Activated B cell treated with CpG ODN at 0.5 μM for 24 hours (primary cell): ENCODE measurements at places on chromosomes 6 and 20. TPM values are rescaled to one million over a fixed set of nuclear protein-coding genes. Genes with fewer than 3 reads are reported as not detected.

GRCh38 chr6:4125933-4126864, 9.2 kb downstream of the ECI2 start:
- H3K4me1 ChIP-seq, result no peaks in the 10 kb centered on the region
- no peaks in the 10 kb centered on the region for H3K27me3 ChIP-seq
- no peak overlapping the region for H3K27ac ChIP-seq
- no peak overlapping the region for H3K4me3 ChIP-seq
- no peak for DNase-seq

The RAET1E gene
- not detected in 2 replicates for total RNA-seq

- H3K4me1 ChIP-seq, result peaks cover 10% of the 10 kb centered on the region
- no peak overlapping the region for H3K4me3 ChIP-seq
- no peaks in the 10 kb centered on the region for H3K36me3 ChIP-seq
- no peaks in the 10 kb centered on the region for H3K27me3 ChIP-seq
These were observed 59.4 kb downstream of the CD164 start for GRCh38 chr6:109322825-109323224.

DNA sequence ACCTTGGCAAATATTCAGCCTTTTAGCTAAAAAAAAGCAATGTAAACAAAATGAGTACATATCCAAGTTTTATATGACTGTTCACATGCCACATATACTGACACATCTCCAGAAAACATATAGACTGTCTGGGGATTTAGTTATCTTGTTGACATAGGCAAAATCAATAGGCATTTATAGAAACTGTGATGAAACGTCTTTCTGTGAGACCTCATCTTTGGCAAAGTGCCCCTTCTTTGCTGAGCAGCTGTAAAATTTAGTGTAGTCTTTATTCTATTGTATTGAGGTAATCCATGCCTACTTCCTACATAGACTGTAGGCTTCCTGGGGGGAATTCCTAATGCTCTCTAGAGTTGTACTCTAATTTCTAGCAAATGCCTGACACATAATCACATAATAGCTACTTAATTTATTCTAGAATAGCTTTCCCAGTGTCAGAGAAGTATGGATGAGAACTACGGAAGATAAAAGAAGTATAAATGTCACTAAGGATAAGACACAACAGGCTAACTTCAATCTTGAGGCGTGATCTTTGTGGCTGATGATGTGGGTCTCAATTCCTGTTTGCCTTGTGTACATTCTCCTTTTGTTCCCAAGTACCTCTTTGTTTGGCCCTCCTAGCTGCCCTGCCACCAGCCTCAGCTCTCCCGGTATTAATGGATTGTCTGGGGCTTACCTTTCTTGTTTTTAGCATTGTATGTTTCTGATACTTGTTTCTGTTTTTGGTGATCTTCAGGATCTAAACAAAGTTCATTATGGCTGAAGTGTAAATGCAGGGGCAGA, 30.6 kb downstream of the PTCHD4 start:
- no peak overlapping the region for H3K27ac ChIP-seq
- no peaks in the 10 kb centered on the region for H3K36me3 ChIP-seq
- no peaks in the 10 kb centered on the region for H3K27me3 ChIP-seq
- no peak for DNase-seq

DNA sequence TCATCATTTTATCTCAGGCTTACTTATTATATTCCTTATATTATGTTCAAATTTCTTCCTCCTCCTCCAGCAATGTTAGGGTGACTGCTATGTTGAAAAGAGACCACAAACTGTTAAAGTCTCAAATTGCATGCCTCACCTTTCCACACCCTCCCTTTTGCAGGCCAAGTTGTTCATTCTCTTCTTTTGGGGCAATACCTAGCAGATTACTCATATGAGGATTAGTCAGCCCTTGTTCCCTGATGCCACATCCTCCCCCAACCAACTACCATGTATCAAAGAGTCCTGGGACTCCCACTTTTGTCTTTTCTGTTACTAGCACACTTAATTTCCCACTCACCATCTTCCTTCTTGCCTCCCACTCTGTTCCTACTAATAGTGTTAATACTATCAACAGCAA, 434.7 kb downstream of the BCKDHB start:
- H3K36me3 ChIP-seq, result no peaks in the 10 kb centered on the region
- no peaks in the 10 kb centered on the region for H3K4me1 ChIP-seq
- H3K27me3 ChIP-seq, result peaks cover 2% of the 10 kb centered on the region
- no peak overlapping the region for H3K27ac ChIP-seq

GRCh38 chr6:33758815-33759216, 12.1 kb upstream of the IP6K3 start:
- H3K27me3 ChIP-seq, result peaks cover 9% of the 10 kb centered on the region
- peaks cover 7% of the 10 kb centered on the region for H3K4me1 ChIP-seq
- no peak overlapping the region for H3K27ac ChIP-seq
- DNase-seq, result no peak
- no peaks in the 10 kb centered on the region for H3K36me3 ChIP-seq

DNA sequence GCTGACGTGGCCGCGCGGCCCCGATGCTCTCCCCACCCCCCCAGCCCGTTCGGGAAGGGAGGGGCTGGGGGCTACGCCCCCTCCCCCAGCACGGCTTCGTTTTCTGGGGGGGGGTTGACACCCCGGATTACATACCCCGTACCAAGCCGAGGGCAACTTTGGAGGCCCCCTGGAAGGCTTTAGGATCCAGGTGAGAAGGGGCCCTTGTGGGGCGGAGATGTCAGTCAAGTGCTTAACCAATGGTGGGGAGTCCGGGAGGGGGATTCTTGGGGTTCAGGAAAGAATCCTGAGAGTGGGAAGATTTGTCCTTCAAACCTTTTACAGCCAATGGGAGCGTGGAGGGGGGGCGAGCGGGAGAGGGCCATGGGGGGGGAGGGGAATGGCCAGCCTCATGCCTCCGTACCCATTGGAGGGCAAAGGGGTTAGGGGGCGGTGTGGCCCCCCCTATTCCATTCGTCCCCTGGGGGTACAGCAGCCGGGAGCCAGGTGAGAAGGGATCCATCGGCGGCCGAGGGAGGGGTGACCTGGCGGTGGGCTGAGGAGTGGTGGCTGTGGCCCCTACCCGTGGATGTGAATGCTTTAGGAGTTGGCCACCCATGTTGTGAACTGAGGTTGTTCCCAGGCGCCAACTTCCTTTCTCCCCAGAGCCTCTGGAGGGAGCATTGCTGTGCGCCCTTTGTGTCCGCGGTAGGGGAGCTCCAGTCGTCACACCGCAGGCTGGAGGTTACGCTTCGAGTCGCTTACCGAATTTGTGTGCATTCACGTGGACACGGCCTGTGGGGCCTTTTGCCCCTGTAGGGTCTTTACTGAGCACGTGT, 682 bp downstream of the BRD2 start:
- H3K4me1 ChIP-seq, result peaks cover 33% of the 10 kb centered on the region
- H3K27me3 ChIP-seq, result no peaks in the 10 kb centered on the region
- H3K36me3 ChIP-seq, result peaks cover 47% of the 10 kb centered on the region
- peak overlapping the region; percentile 99 for H3K27ac ChIP-seq
- peak overlapping the region; percentile 91 for H3K4me3 ChIP-seq

The GPANK1 gene
- total RNA-seq, result 23.0 and 24.2 TPM in 2 replicates

- peaks cover 3% of the 10 kb centered on the region for H3K27me3 ChIP-seq
- no peaks in the 10 kb centered on the region for H3K36me3 ChIP-seq
- peak overlapping the region; percentile 4 for H3K27ac ChIP-seq
- DNase-seq, result no peak
These were observed 8.1 kb upstream of the ATXN1 start for GRCh38 chr6:16769131-16769985.

DNA sequence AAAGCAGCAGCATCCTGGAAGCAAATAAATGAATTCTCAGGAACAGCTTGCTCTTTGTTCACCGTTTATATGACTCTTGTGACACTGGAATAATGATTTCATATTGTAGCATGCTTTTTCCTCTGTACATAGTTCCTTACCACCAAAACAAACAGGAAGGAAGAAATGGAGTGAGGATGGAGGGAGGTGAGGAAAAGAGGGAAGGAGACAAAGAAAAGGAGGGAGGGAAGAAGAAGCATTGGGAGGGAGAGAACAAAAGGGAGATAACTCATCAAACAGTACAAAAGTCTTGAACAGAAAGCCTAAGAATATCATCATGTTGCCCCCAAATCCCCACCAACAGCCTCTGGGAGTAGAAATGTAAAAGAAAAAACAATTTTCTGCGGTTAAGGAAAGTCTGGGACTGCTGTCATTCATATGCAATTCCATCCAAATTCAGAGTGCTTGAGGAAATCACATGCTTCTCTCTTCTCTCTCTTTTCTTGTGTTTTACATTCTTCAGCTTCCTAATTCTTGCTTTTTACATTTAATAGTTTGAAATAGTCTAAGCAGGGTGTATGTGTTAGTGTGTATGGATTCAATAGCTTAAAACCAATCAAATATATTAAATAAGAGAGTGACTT, 81.5 kb downstream of the EPHA7 start:
- H3K4me3 ChIP-seq, result no peak overlapping the region
- no peak for DNase-seq
- no peaks in the 10 kb centered on the region for H3K36me3 ChIP-seq
- H3K27me3 ChIP-seq, result no peaks in the 10 kb centered on the region
- no peaks in the 10 kb centered on the region for H3K4me1 ChIP-seq

GRCh38 chr6:73515204-73515655, 5.6 kb downstream of the EEF1A1 start:
- DNase-seq, result no peak
- peak overlapping the region; percentile 80 for H3K27ac ChIP-seq
- H3K27me3 ChIP-seq, result no peaks in the 10 kb centered on the region

- no peaks in the 10 kb centered on the region for H3K4me1 ChIP-seq
- H3K36me3 ChIP-seq, result no peaks in the 10 kb centered on the region
- DNase-seq, result no peak
- H3K4me3 ChIP-seq, result no peak overlapping the region
These were observed 88.1 kb downstream of the DACT2 start for GRCh38 chr6:168231393-168231957.

The MOXD1 gene
- 3.2 and 3.7 TPM in 2 replicates for total RNA-seq

DNA sequence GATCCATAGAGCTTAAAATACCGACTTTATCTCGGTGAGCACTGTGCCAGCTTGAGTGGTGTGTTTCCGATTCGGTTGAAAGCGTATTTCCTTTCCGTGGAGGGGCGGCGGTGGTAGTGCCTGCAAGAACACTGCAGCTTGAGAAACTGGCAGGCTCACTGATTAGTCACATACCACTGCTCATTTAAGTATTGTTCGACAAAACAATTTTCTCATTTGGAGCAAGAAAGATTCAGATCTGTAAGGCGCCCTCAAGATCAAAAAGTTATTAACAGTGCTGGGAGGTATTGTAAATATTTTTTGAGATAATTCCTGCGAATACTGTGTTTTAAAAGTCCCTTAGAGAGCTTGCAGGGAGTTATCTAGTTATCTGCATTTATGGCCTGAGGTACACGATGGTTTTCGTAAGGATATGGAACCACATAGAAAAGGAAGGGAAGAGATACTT, 1.3 kb downstream of the MAPK14 start:
- peak overlapping the region; percentile 92 for H3K27ac ChIP-seq
- peak overlapping the region; percentile 92 for H3K4me3 ChIP-seq
- peak; percentile 23 for DNase-seq
- peaks cover 11% of the 10 kb centered on the region for H3K27me3 ChIP-seq
- peaks cover 7% of the 10 kb centered on the region for H3K36me3 ChIP-seq

- no peak overlapping the region for H3K27ac ChIP-seq
- H3K4me3 ChIP-seq, result peak overlapping the region; percentile 13
- no peaks in the 10 kb centered on the region for H3K36me3 ChIP-seq
- peaks cover 4% of the 10 kb centered on the region for H3K4me1 ChIP-seq
- H3K27me3 ChIP-seq, result peaks cover under 1% of the 10 kb centered on the region
- no peak for DNase-seq
These were observed 268.0 kb downstream of the TFAP2A start for GRCh38 chr6:10146715-10147451.

DNA sequence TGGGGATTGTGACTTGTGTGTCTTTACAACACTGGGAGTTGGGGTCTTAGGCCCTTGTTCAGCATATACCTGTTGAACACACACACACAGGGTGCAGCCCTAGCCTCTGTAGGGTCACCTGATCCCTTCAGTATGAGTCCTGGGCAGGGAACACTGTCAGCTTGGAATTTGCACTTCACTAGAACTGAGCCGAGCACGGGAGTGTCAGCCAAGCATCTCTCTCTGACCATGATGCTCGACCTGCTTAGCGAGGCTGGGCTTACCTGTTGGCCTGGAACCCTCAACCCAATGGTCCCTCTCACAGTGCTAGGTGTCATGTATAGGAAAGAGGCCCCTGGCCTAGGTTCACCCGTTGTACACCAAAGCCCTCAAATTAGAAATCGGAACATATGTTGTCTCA, 96.1 kb downstream of the NKAIN2 start:
- no peaks in the 10 kb centered on the region for H3K27me3 ChIP-seq
- no peak overlapping the region for H3K4me3 ChIP-seq
- no peaks in the 10 kb centered on the region for H3K4me1 ChIP-seq
- H3K36me3 ChIP-seq, result no peaks in the 10 kb centered on the region

DNA sequence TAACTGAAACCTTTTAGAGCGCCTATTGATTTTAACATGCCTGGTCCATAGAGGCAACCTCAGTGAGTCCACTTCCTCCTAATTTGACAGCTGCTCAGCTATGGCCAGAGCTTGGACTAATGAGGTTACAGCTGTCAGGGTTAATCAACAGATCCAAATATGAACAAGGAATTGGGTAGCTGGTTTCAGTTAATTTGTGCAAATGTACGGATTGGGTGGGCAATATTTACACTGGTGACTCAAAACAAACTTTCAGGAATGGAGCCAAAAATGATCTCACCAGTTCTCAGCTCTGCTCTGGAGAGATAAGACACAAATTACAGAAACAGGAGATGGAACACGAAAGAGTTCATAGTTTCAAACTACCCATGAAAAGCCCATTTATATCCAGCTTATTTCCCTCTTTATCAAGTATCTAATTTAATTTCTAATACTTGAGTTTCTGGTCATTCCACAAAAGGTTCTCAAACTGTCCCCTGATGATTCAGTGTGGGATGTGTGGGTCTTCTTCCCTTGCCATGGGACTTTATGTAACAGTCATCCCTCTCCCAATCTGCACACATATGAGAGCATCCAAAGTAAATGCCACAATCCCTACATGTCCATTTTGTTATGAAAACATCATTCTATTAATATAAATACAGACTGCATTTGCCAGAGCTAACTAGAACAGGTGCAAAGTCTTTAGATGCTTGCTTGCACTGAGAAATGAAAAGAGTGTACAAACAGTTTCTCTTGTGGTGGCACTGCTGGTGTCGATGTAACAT, 149.9 kb downstream of the RPS12 start:
- H3K27me3 ChIP-seq, result peaks cover 26% of the 10 kb centered on the region
- DNase-seq, result no peak
- no peaks in the 10 kb centered on the region for H3K4me1 ChIP-seq
- H3K27ac ChIP-seq, result no peak overlapping the region

DNA sequence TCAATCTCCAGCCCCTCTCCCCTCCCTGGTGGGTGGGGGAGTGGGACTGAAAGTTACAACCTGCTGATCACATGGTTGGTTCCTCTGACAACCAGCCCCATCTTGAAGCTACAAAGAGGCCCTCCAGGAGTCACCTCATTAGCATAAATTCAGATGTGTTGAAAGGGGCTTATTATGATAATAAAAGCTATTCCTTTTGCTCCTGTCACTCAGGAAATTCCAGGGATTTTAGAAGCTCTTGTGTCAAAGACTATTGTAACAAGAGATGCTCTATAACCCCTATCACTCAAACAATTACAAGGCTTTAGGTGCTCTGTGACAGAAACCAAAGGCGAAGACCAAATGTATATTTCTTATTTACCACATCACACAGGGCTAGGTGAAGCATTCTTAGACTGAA, 30.1 kb upstream of the MBOAT1 start:
- H3K27me3 ChIP-seq, result no peaks in the 10 kb centered on the region
- DNase-seq, result no peak
- no peak overlapping the region for H3K4me3 ChIP-seq
- H3K27ac ChIP-seq, result no peak overlapping the region
- H3K36me3 ChIP-seq, result no peaks in the 10 kb centered on the region
- no peaks in the 10 kb centered on the region for H3K4me1 ChIP-seq

The NOTCH4 gene
- 3.3 and 4.0 TPM in 2 replicates for total RNA-seq

The ORC3 gene
- 24.6 and 27.7 TPM in 2 replicates for total RNA-seq

- H3K4me1 ChIP-seq, result peaks cover 38% of the 10 kb centered on the region
- peaks cover 6% of the 10 kb centered on the region for H3K36me3 ChIP-seq
- H3K4me3 ChIP-seq, result peak overlapping the region; percentile 11
- no peak for DNase-seq
These were observed 2.2 kb downstream of the ADISSP start for GRCh38 chr20:3765171-3765882.
